Stimulated activated CD4-positive, alpha-beta T cell treated with anti-CD3 and anti-CD28 coated beads, Interleukin-15, amount 100 ng/mL, for 24 hours (primary cell): ENCODE measurements at places on chromosomes 1 and 21.

GRCh38 chr1:167763525-167764220 lies 41.9 kb downstream of the MPZL1 start:
- DNase-seq, result no peak

DNA sequence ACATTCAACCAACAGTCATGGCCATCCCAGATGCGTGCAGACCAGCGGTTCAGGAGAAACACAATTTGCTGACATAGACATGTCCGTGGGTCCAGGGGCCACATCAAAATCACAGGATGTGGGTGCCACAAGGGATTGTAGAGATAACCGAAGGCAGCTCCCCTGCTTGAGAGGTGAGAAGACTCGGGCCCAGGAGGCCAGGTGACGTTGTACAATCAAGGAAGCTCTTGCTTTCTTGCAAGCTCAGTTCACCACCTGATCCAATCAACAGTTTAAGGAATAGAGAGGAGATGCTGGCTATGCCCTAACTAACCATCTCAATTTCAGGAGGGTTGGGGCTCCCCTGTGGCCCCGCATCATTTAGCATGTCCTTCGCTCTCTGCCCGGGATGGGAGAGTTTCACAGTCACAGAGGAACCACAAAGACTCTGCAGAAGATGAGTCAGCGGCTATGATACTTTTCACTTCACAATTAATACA lies 19.5 kb downstream of the UBASH3A start:
- peak; percentile 73 for DNase-seq

DNA sequence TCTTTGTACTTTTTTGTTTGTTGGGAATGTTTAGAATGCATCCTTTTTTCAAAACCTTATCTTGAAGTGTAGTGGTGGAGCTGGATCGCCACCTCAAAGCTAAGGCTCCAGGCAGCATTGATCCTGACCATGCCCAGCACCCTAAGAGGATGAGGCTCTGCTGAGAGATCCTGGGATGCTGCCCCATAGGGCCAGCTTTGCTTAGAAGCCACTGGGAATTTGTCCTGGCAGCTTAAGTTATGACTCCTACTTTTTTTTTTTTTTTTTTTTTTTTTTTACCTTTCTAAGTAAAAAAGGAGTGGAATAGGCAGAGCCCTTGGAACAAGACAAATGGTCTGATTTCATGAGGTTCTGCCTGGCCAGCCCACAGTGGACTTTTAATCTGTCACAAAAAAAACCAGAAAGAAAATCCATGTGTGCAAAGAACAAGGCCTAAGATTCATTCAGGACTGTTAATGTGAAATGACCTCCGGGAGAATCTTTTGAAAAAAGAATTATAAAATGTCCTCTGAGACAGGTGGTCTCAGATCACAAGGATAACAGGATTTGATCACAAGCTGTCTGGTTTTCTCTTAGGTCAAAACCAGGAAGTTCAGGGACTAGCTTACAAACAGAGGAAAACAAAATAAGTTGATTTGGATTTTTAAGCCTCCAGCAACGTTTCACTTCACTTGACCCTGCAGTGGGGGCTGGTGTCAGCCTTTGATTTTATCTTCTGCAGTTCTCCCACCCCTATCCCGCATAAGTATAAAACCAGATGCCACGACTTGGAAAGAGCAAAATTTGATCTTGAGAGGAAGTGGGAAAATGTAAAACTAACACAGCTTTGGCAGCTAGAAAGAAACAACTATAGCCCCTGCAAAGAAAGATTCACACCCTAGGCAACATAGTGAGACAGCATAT lies 25.9 kb upstream of the RAP1A start:
- DNase-seq, result no peak

DNA sequence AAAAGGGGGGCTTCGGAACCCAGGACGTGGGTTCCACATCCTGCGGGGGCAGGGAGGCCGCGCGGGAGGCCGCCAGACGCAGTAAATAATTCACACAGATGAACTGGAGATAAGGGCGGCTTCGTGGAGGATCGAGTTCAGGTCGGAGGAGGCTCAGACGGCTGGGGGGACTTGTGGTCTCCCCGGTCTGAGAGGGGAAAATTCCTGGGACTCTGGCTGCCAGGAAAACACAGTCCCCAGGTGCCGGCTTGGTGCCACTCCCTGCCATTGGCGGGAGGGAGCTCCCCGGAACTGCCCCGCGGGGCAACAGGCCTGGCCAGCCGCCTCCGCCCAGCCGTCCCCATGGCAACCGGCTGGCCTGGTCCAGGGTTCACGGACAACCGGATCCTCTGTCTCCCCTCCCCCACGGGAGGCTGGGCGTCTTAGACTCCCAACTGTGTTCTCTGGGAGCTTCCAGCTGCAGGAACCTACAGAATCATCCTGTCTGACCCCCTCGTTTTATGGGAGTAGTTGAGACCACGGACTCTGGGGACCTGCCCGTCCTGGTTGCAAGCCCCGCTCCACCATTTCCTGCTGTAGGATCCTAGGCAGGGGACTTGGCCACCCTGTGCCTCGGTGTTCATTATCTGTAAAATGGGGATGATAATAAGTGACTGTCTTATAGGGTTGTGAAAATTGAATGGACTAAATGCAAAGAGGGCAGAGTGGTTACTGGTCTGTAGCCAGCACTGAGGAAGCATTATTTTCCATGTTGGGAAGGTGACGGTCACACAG lies 9.6 kb downstream of the CAMK2N1 start:
- DNase-seq, result no peak

DNA sequence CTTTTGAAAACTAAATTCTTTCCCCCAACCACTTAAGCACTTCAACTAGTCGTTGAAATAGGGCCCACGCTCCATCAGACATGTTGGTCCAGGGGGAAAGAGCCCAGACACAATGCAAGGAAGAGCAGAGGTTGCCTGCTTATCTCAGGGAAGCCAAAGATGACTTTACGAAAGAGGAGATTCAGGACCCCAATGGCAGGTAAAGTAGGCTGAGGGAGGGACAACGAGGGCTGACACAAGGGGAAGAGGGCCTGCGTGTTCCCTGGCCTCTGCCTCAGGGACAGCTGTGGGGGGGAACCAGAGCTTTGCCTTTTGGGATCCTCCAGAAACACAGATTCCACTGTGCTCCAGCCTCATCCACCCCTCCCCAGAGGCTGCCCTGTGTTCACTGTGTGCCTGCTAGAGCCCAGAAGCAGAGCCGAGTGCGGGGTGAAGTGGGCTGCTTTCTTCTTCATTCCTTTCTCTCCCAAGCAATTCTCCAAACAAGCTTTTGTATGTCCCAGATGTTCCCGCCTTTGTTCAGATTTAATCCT lies 135.5 kb upstream of the GRIK3 start:
- DNase-seq, result no peak

- no peak for DNase-seq
Measured at GRCh38 chr1:31043631-31044030, 21.9 kb downstream of the PUM1 start.
